ENCODE measurements at places on chromosomes 7 and 10. TPM values are rescaled to one million over a fixed set of nuclear protein-coding genes. Genes with fewer than 3 reads are reported as not detected.

Gene EBLN1
- total RNA-seq: not detected

Gene SLC35G1
- total RNA-seq: 3.0 TPM

Gene LFNG
- 93.3 TPM for total RNA-seq

Gene GOLGA7B
- 12.6 TPM for total RNA-seq

Gene CRHR2
- not detected for total RNA-seq

Gene MBL2
- total RNA-seq: not detected

Gene IL15RA
- total RNA-seq: 16.5 TPM

Data from activated CD4-positive, alpha-beta T cell treated with anti-CD3 and anti-CD28 coated beads, Interleukin-2, amount 10 ng/mL, durations not matched to agents 7 days and 5 days (primary cell).